ENCODE measurements at places on chromosomes 1 and 21.

GRCh38 chr1:84156210-84156621 lies 12.1 kb downstream of the PRKACB start:
- DNase-seq: peak; percentile 67

- DNase-seq: no peak
These were observed 156.2 kb downstream of the PLA2G4A start for GRCh38 chr1:186984959-186985358.

GRCh38 chr1:168829876-168830275 lies 100.9 kb upstream of the DPT start:
- no peak for DNase-seq

DNA sequence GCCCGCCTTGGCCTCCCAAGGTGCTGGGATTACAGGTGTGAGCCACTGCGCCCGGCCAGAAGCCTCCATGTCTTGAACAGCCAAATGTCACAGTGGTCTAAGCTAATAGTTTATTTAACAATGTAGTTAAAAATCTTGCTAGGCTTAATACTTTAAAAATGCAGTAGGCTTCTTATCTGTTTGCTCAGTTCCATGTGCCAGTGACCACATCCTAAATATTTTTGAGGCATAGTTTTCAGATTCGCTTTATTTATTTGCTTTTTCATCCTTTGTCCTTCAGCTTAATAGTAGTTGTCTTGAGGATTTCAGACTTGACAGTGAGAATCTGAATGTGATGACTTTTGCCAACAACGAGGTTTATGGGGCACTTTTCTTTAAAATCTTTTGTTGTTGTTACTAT lies 59.9 kb upstream of the PRRX1 start:
- no peak for DNase-seq

GRCh38 chr21:46347203-46347550 lies 23.2 kb downstream of the PCNT start:
- DNase-seq: no peak
